ENCODE measurements at places on chromosomes 12 and 14. TPM values are rescaled to one million over a fixed set of nuclear protein-coding genes. Genes with fewer than 3 reads are reported as not detected.

The KRT85 gene
- not detected for total RNA-seq

The BATF gene
- total RNA-seq: not detected

The LIN7A gene
- 1.0 TPM for total RNA-seq

The VRTN gene
- total RNA-seq: not detected

The TTC9 gene
- 2.6 TPM for total RNA-seq

GRCh38 chr12:55721601-55722213 is 1.5 kb downstream of the RDH5 start:
- DNase-seq: no peak

DNA sequence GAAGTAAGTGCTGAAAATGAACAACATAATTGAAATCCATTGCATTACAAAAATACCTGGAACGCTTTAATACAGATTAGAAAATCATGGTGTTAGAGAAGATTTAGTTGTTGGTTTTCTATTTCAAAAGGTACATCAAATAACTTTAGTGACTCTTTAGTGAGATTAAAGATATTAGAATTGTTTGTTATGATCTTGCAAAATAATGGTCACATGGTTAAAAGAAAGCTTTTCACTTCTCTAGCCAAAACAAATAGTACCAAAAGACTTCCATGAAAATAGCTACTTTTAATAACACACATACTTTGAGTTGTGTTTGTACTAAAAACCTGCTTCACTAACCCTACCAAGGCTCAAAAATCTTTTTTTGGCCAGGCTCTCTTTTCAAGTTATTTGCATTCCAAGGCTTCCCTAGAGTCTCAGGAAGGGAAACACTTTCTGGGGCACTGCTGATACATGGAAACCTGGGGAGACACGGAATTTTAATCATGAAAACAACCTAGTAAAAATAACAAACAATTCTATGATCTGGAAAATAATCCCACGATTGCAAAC is at the start of gene SLCO1A2:
SLCO1A2 (minus strand) TSS at position 147 of the 555 bp plus-strand sequence. CDS start 270 bp downstream, outside the sequence.
- DNase-seq: no peak

DNA sequence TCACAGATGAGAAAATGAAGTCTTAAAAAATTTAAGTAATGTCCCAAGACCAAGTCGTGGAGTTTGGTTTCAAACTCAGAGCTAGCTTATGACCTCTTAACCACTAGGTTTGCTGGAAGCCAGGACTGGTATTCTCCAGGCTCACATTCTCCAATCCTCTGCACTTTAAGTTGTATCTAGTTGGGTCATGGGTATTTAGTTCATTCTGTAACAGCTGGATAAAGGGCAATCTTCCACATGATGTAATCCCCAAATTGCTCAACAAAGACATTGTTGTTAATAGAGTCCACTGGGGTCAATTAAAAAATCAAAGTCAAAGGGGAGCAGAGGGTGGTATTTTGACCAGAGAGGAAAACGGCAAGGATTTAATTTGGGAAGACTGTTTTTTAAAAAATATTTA is 17.8 kb upstream of the GAS2L3 start:
- no peak for DNase-seq

- no peak for DNase-seq
These were observed 8.5 kb upstream of the BCL7A start for GRCh38 chr12:122013136-122013535.

DNA sequence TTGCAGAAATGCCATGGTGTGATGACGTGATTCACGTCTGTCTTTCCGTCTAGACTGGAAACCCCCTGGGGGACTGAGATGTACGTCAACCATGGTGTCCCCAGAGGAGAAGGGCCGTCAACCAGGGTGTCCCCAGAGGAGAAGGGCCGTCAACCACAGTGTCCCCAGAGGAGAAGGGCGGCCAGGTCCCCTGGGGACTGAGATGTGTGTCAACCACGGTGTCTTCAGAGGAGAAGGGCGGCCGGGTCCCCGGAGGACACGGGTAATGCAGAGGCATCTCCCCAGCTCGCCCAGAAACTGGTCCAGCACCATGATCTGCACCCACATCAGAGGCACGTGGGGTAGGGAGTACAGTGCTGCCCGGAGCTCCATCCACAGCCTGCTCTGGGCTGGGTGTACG is 30.6 kb upstream of the GALNT9 start:
- no peak for DNase-seq

- DNase-seq: no peak
These were observed 68.6 kb downstream of the ACSS3 start for GRCh38 chr12:81146228-81147225.

- no peak for DNase-seq
These were observed 6.0 kb downstream of the VPS37B start for GRCh38 chr12:122889761-122890520.

DNA sequence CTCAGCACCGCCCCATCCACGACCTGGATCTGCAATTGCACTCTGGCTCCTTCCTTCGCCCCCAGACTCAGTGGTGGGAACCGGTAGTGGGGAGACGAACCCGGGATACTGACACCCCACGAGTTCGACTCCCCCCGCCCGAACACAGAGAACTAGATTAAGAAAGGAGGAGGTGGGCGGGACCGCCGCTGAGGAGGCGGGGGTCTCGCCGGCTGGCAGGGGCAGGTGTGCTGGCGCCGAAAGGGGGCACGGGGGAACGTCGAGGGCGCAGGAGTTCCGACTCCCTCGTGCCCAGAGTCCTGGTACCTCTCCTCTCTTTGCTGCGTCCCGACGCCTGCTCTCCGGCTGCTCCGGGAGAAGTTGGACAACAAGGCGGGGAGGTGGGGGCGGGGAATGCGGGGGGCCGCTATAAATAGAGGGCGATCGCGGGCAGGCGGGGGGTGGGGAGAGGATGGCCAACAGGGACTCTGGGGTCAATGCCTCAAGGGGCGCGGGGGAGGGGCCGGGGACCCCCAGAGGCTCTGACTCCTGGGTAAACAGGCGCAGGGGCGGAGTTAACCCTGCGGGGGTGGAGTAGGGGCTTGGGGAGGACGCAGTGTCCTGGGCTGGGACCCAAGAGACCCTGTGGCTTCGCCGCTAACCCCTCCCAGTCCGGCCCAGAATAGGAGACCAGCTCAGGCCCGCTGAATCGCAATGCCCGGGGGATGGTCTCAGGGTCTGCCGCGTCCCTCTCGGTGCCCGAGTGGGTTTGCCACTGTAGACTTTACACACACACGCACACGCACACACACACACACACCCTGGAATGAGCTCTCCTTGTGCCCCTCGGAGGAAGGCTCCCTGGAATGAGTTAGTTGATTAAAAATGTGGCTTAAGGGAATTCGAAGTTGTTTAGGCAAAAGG is 761 bp upstream of the NDRG2 start:
- peak; percentile 58 for DNase-seq

DNA sequence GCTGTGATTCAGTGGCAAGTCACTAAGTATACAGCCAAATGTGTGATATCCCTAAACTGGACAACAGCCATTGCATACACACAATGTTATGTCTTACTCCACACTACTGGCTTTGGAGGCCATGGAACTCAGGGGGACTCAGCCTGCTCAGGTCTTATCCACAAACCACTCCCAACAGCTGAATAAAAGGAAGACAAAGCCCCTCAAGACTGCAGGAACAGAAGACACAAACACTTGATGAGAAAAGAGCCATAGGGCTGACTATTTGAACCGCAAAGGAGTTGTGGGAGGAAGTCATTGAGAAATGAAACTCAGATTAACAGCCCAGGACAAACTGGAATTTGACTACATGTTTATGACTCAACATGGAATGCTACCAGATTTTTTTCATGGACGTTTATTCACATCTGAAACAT is 40.9 kb downstream of the PTGER2 start:
- DNase-seq: no peak

DNA sequence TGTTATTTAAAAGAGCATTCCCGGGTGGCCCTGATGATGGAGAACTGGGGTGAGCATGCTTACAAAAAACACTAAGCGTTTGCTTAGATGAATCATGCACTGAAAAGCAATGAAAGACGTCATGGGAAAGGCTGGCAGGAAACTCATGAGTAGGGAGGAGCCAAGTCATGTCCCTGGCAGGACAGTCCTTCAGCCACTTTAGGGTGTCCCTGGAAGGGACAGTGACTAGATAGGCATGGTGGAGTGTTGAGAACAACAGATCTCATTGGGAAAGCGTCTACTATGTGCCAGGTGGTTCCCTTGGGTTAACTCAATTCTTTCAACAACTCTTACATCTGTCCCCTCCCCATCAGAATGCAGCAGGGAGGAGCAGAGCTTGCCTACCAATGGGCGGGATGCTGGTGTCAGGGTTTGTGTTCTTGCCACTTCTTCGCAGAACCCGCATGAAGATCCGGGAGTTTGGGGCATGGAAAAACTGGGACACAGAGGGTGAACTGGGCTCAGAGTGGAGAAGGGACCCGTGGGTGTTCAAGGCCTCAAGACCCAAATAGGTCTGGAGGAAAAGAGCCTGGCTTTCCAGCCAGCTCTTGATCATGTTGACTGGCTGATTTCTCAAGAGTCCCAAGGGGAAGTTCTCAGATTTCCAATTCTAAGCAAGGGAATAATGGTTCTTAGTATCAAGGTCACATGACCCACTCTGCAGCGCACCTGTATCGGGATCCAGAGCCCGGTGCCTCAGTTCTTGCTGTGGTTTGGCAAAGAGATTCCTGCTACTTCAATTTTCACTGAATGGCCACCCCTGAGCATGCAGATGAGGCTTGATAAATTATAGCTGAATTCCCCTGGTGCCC is 653.9 kb upstream of the TBX3 start:
- DNase-seq: no peak

DNA sequence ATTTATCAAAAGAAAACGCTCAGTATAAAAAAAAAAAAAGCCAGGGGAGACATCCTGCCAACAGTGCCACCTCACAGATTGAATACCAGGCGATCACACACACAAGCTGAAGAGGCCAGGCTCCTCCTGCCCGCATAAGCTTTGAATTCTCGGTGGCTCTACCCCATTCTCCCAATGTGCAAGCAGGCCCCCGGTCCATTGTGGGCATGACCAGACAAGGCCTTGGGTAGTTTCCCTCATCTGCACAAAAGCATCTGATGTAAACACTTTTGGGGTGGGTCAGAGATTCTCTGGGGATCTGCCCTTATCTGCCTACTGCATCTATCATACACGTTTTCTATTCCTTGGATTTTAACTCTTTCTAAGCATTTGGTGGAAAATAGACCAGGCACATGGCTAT is 16.2 kb downstream of the KLRF2 start:
- no peak for DNase-seq

DNA sequence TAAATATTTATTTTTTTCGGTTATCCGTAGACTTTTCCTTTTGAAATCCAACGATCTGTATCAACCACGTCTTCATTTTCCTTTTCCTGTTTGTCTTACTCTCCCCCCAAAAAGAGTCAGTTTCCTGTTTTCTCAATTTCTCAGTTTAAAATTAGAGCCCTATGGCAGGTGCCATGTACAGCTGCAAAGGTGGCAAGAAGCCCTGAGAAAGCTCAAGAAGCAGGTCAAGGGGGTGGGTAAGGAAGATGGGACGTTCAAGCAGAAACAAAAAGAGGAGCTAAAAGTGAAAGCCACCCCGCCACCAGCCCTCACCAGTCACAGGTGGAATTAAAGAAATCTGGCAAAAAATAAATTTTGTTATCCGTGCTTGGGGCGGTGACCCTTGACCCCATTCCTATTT is 26.7 kb downstream of the SLC35E3 start:
- DNase-seq: no peak

GRCh38 chr14:32593290-32593942 is 264.3 kb downstream of the AKAP6 start:
- no peak for DNase-seq

DNA sequence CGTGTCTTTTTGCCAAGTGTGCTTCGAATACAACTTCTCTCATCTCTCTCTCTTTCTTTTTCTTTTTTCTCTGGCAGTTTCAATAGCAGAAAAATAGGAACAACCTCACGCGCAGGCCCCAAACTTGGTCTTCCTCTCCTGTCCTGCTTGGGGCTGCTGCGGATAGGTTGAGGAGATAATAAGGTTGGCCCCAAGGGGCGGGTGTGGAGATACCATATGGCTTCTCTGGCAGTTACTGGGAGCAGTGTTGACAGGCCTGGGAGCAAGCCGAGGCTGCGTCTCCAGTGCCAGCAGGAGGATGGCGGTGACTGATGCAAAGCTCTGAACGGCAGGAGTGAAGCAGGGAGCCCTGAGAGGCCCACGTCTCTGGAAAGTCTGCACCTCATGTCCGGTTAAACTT is 89.5 kb upstream of the MANSC4 start:
- DNase-seq: no peak

DNA sequence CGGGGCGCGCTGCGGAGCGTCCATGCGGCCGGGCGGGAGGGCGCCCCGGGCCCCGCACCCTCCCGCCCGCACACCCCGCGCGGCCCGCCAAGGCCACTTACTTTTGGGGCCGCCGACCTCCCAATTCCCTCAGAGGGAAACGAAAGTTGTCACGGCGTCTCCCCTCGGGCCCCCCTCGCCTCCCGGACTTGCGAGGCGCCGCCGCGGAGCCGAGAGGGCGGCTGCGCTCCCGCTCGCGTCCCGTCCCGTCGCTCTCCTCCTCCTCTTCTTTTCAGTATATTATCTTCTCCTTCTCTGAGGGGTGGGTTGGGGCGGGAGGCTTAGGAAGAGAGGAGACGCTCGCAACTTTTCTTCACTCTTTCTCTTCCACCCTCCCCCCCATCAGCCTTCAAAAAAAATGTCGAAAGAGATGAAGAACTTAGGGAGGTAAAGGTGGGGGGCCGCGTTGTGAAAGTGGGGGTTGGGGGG is 613 bp downstream of the DUSP16 start:
- DNase-seq: peak; percentile 34

DNA sequence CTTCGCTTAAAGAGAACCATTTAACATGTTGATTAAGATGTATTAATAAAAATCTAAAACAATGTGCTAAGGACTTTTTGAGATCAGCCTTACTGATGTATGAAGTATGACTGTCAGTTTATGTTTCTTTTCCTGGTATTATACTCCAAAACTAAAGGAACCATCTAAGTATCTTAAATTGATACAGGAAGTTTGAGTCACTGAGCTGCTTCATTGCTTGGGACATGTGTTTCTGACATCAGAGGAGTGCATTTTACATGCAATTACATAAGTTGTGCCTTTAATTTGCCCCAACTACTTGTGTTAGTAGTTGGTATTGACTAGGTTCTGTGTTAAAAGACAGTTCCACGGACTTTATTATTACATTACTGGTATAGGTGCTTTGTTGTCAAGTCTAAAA is 50.9 kb downstream of the PROX2 start:
- DNase-seq: no peak

- DNase-seq: peak; percentile 39
These were observed 16.5 kb downstream of the KRT7 start for GRCh38 chr12:52249511-52250047.

DNA sequence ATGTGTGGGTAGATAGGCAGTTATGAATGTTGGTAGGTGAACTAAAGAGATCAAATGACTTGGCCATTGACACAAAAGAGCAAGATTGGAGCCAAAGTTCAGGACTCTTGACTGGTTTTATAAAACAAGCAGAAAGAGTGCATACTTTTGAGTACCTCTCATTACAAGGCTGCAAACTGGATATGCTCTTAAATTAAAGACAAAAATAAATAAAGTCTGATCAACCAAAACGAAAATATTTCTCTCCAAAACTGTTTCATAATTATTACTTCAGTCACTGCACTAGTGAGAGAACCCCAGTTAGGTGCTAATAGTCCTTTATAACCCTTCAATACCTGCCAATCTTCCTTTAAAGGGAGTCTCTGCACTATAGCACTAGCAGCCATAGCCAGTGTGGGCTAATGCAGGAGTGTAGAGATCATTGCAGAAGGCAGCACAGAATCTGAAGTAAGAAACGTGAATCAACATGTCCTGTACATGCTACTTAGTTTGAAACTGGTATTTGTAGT is 147.1 kb downstream of the FOXA1 start:
- no peak for DNase-seq

- no peak for DNase-seq
These were observed 878.0 kb upstream of the TMEM132C start for GRCh38 chr12:127388985-127389384.
